ENCODE measurements at places on chromosomes 11 and 22.
A peak's percentile ranks its signal among the peaks of the same experiment; 100 is the strongest.

DNA sequence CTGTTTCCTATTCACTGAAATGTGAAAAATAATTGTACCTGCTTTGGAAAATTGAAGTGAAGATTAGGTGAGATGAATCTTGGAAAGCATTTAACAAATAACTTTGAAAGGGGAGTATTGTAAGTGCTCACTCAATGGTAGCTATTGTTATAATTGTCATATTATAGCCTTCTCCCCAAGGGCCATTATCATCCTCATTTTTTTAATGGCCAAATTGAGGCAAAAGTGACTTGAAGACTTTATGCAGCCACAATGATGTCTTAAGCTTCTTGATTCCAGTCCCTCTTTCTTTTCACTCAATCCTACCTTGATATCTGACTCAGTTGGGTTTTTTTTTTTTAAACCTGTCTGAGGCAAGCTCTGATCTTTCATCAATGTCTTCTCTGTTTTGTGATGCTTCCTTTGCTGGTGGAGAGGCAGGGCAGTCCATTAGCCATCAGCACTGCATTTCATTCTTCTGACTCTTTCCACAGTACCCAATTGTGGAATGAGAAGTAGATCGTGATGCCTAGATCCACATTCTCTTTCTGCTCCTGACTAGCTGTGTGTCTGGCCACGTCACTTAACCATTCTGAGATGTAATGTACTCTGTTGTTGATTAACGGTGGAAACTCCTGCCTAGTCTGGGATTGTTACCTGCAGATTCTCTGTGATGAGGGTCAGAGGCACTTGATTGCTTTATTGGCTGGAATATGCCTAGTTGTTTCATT is 101.4 kb downstream of the DBX1 start:
- DNase-seq: no peak

GRCh38 chr11:65551572-65552387 is 6.4 kb downstream of the LTBP3 start:
- DNase-seq: no peak

GRCh38 chr11:102990145-102990544 is 34.6 kb upstream of the MMP13 start:
- no peak for DNase-seq

GRCh38 chr11:119650251-119650650 is 78.7 kb downstream of the NECTIN1 start:
- DNase-seq: no peak

GRCh38 chr11:122159173-122159721 is 43.2 kb upstream of the BLID start:
- DNase-seq: no peak

GRCh38 chr11:29802522-29802921 is 214.3 kb downstream of the KCNA4 start:
- DNase-seq: no peak

- no peak for DNase-seq
Measured at GRCh38 chr11:89493431-89493830, 2.3 kb upstream of the NOX4 start.

GRCh38 chr11:60852117-60852981 is 3.4 kb downstream of the PTGDR2 start:
- DNase-seq: no peak

GRCh38 chr22:49909476-49910205 is 8.6 kb downstream of the ALG12 start:
- DNase-seq: no peak

DNA sequence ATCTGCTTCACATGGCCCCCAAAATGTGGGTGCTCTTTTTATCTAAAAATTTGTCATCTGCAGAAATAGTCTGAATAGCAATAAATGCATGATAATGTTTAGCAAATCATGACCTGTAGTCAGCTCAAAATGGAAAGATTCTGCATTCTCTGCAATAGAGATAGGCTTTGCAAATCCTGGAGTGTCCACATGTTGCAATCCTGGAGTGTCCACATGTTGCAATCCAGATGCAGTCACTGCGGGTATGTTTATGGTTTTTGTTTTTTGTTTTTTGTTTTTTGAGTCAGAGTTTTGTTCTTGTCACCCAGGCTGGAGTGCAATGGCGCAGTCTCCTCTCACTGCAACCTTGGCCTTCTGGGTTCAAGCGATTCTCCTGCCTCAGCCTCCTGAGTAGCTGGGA is 20.2 kb upstream of the LRRC32 start:
- peak; percentile 30 for DNase-seq

- no peak for DNase-seq
Measured at GRCh38 chr11:114893329-114893728, 215.0 kb downstream of the NXPE2 start.
